GM18507 (cell line): ENCODE measurements at places on chromosomes 4 and X.

DNA sequence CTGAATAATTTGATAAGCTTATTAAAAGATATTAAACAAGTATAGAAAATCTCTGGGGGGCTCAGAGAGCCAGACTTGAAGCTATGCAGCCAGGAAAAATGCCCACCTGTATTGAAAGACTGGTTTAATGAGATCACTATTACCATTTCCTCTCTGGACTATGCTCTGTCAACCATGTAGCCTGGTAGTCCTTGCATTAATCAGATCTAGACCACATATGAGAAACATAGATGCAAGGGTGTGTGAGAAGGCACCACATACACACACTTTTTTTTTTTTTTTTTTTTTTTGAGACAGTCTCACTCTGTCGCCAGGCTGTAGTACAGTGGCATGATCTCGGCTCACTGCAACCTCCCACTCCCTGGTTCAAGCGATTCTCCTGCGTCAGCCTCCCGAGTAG, 75.9 kb upstream of the ATP8A1 start:
- DNase-seq: no peak

DNA sequence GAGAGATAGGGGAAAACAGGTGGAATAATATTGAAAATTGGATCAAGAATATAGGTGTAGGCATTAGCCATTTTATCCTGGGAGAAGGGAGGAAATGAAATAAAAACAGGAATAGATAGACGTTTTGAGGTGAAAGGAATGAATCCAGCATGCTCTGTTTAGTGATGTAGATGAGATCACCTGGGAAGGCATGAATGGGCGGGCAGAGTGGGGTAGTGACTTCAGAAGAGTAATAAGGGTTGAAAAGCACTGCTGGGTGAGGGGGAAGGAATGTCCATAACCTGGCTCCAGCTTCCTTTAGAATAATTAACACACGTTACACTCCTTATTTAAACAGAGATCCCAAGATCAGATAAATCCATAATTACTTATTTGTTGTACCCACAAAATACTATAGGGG, 191.1 kb upstream of the ANXA3 start:
- DNase-seq: no peak

DNA sequence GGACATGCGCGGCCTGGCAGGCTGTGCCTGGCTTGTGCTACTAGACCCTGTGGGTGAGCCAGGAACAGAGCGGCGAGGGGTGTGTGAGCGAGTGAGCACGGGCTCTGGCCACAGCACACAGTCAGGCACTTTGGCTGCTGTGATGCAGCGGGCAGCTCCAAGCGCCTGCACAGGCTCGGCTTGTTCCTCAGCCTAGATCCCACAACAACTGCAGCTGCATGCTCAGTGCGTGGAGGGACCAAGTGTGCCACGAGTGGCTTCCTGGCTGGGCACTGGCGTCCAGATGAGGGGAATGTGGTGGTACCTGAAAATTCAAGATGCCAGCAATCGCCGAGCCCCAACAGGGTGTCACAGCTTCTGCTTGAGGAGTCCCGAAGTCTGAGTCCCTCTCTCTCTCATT, 1056.6 kb downstream of the RAPGEF2 start:
- no peak for DNase-seq

DNA sequence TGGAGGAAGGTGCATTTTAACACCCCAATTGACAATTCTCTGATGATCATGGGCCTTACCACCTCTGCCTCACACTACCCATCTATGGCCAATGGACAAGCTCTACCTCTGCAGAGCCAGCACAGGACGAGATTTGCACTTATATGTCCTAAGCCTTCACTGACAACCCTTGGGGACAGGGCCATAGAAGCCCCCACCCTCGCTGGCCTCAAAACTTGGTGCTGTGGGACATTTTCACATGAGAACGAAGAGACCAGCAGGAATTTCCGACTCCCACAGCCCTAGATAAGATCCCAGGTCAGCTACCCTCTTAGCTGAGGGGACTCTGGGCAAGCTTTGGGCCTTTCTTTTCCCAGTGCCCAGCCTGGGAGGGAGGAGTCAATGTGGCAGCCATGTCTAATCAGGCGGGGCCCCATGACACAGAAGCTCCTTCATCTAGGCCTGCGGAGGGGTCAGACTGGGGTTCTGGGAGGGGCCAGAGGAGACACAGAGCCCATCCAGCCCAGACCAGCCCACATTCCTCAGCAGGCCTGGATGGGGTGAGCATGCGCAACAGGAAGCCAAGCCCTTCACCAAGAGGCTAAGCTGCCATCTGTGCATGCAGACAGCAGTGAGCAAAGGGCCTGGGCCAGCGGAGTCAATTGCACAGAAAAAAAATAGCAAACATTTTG, 12.1 kb downstream of the PJA1 start:
- no peak for DNase-seq

DNA sequence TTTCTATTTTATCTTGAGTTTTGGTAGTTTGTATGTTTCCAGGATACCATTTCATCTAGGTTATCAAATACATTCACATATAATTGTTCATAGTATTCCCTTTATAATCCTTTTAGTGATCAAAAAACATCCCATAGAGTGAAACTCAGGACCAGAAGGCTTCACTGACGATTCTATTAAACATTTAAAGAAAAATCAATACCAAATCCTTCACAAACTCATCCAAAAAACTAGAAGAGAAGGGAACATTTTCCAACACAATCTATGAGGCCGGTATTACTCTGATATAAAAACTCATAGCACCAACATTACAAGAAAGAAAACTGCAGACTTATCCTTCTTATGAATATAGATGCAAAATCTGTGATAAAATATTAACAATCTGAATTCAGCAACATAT, 203.4 kb downstream of the ANKRD50 start:
- DNase-seq: no peak

- DNase-seq: no peak
These were observed 16.2 kb upstream of the ZCCHC12 start for GRCh38 chrX:118807151-118808017.

GRCh38 chr4:95637043-95637600, 88.3 kb upstream of the UNC5C start:
- DNase-seq: no peak
